ENCODE measurements at places on chromosomes 6 and 20. TPM values are rescaled to one million over a fixed set of nuclear protein-coding genes. Genes with fewer than 3 reads are reported as not detected.

UBE2J1 gene
- total RNA-seq = 42.6 TPM

SIGLEC1 gene
- 5.8 TPM for total RNA-seq

GPR31 gene
- total RNA-seq = 1.7 TPM

TLDC2 gene
- 3.9 TPM for total RNA-seq

RRAGD gene
- 9.6 TPM for total RNA-seq

TP53TG5 gene
- total RNA-seq = 32.0 TPM

SYNE1 gene
- total RNA-seq = 288 TPM

STMND1 gene
- 6.3 TPM for total RNA-seq

SLC22A7 gene
- total RNA-seq = not detected

FAM209B gene
- total RNA-seq = not detected

PHACTR3 gene
- total RNA-seq = 5.1 TPM

ID4 gene
- total RNA-seq = 222 TPM

EBF4 gene
- total RNA-seq = 14.4 TPM

NUP43 gene
- total RNA-seq = 30.6 TPM

NINL gene
- total RNA-seq = 17.6 TPM
